ENCODE measurements at places on chromosomes 4 and X. TPM values are rescaled to one million over a fixed set of nuclear protein-coding genes. Genes with fewer than 3 reads are reported as not detected.

SPANXN3 gene
- not detected for total RNA-seq

RAB40A gene
- 1.4 TPM for total RNA-seq

ZNF41 gene
- 12.7 TPM for total RNA-seq

CD40LG gene
- total RNA-seq = 0.85 TPM

RHOXF2B gene
- not detected for total RNA-seq

EREG gene
- 0.44 TPM for total RNA-seq

MTMR8 gene
- total RNA-seq = 2.7 TPM

GRCh38 chr4:81499840-81500239 lies 28.1 kb upstream of the RASGEF1B start:
- peak; percentile 74 for DNase-seq

GRCh38 chr4:89410687-89411086 lies 103.1 kb upstream of the GPRIN3 start:
- DNase-seq = no peak

DNA sequence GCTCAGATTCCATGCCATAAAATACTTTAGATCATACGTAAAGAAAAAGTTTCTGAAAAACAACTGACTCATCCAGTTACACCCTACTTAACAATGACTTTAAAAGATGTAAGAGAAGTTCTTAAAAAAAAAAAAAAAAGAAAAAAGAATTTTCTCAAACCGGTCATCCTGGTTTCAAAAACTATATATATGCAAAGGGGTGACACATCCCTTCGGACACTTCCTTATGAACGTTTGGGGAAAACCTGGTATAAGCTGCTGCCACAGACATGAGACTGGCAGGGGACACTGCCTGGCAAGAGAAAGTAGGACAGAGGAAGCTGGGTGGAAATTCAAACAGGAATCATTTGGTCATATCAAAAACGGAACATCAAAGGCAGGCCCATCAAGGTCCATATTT lies 81.2 kb upstream of the PRSS48 start:
- DNase-seq = no peak

DNA sequence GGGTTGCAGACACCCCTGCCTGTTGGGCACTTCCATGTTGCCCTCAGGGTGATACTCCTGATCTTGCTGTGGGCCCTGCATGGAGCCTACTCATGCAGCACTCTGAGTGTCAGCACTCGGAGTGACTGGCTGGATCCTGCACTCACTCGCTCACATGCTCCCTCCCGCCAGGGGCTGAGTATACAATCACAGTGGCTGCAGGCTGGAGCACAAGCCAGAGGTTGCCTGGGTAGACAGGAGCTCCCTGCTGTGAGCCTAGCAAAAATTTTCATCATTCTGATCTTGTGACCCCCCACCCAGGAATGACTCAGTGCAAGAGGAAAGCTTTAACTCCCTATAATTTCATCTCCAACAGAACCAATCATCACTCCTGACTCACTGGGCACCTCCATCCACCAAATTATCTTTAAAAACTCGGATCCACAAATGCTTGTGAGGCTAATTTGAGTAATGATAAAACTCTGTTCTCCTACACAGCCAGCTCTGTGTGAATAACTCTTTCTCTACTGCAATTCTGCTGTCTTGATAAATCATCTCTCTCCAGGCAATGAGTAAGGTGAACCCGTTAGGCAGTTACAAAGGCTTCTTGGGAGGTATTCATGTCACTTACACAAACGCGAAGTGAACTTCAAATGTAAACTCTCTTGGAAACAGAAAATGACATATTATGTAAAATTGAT lies 1180.8 kb upstream of the PABPC4L start:
- DNase-seq = no peak

DNA sequence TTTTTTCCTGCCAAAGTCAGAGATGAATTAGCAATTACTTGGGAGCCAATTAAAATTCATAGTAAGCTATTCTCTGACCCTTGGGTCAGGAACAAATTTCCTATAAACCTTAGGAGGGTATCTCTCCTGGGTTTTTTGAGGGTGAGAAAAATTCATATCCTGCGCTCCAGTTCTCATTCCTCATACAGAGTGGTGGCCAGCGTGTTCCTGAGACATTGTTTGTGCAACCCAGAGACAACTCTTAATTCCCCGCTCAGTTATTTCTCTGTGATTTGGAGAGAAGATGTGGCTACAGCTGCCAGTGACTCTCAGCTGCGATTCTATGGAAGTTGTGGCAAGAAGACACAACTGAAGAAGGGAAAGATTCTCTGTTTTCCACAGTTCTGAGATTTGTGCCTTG lies 37.9 kb upstream of the CBR4 start:
- no peak for DNase-seq
